Iris pigment epithelial cell (primary cell): ENCODE measurements at places on chromosomes 4 and X.

GRCh38 chr4:41586675-41587225 lies 48.8 kb downstream of the LIMCH1 start:
- DNase-seq, result no peak

DNA sequence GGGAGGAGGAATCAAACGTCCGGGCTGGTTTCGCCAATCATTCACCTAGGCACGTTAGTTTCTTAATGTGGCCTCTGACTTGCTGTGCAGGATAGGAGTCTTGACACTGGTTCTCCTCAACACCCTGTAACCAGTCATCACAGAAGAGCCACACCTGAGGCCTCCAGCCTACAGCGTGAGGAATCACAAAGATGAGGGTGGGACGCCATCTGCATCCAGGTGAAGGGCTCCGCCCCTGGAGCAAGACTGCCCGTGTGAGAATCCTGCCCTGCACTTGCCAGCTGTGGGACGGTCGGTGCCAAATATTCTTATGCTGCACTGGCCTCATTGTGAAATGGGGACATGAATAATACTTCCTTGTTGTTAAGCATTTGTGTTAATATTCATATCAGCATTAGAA lies 35.7 kb upstream of the TSPAN5 start:
- no peak for DNase-seq

GRCh38 chr4:143282211-143282707 lies 54.4 kb upstream of the GAB1 start:
- DNase-seq, result no peak

DNA sequence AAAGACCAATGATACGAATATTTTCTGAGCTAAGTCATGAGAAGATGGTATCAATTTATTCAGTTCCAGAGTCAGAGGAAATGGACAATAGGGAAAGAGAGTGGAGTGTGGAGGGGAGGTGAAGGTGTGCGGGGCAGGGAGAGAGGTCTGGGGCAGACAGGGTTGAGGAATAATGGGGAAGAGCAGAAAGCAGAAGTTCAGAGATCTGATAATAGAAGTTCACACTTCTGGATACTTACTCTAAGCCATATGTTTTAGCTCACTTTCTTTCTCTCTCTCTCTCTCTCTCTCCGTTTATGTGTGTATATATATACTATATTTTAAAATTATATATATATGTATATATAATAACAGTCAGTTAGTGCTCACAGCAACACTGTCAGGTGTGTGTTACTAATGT lies 40.4 kb downstream of the FOXR2 start:
- DNase-seq, result no peak

GRCh38 chrX:115364670-115365069 lies 75.2 kb downstream of the LUZP4 start:
- peak; percentile 26 for DNase-seq

- DNase-seq, result peak; percentile 82
Measured at GRCh38 chr4:174674305-174674840, 152.1 kb upstream of the HPGD start.

DNA sequence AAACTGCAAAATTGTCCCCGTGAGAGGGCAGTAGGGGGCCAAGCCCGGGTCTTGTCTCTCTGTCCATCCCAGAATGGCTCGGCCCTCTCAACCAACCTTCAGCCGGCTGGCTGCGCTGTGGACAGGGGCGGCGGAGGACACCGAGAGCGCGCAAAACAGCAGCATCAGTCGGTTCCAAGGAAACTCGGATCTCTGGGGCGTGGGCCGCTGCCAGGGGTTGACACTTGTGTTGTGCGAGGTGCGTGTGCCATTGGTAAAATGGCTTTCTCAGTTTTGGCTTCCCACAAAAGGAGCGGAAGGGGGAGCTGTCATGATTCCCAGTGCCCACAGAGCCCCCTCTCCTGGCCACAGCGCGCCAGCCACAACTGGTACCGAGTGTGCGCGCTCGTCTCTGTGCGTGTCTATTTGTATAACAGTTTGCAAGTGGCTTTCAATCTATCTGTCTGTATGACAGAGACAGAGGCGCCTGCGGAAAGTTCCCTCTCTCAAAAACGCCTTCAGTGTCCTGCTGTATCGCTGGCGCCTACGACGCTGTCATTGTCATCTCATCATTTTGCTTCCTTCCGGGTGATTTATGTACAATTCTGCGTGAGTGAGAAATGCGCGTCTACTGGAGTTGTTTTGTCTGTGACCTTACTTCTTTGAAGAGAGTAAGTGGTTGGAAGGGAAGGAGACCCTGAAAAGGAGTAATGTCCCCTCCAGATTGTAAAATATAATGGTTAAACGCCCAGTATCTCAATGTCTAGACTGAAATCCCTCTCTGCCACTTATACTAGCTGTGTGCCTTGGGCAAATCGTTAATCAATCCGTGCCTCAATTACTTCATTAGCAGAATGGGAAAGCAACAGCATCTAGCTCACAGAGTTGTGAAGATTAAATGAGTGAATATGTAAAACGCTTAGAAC lies 1.8 kb downstream of the DKK2 start:
- peak; percentile 74 for DNase-seq

GRCh38 chr4:62262676-62263075 lies 1062.5 kb downstream of the ADGRL3 start:
- no peak for DNase-seq

GRCh38 chrX:70176938-70177533 lies at the start of gene DGAT2L6:
Gene DGAT2L6, plus strand, starts transcription at chrX:70177483. Its CDS starts 100 bp downstream, at chrX:70177583.
- no peak for DNase-seq

GRCh38 chr4:112418092-112418491 lies 97.9 kb downstream of the NEUROG2 start:
- no peak for DNase-seq

- peak; percentile 89 for DNase-seq
Measured at GRCh38 chr4:76779740-76780459, 118.0 kb downstream of the SOWAHB start.

DNA sequence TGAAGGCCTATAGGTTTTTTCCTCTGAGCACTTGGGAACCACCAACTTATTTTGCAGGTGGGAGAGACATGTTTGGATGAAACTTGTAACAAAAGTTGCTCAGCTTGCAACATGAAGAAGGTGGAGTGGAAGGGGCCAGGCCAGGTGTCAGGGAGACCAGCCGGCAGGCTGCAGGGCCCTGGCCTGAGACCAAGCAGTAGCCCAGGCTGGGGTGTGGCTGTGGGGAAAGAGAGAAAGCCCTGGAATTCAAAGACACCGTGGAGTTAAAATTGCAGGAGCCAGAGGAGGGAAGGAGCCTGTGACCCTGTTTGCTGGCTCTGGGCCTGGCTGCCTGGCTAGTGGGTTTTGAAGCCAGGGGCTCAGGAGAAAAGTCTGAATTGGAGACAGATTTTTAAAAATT lies 43.4 kb downstream of the EFNB1 start:
- no peak for DNase-seq
